T-helper 2 cell (primary cell): ENCODE measurements at places on chromosomes 1 and 21.

- no peak for DNase-seq
Observed at GRCh38 chr1:31723828-31724359, 20.1 kb upstream of the COL16A1 start.

GRCh38 chr21:38467911-38468310 lies 30.4 kb downstream of the ERG start:
- DNase-seq = no peak

GRCh38 chr1:205604825-205605505 lies 26.8 kb downstream of the ELK4 start:
- DNase-seq = no peak

DNA sequence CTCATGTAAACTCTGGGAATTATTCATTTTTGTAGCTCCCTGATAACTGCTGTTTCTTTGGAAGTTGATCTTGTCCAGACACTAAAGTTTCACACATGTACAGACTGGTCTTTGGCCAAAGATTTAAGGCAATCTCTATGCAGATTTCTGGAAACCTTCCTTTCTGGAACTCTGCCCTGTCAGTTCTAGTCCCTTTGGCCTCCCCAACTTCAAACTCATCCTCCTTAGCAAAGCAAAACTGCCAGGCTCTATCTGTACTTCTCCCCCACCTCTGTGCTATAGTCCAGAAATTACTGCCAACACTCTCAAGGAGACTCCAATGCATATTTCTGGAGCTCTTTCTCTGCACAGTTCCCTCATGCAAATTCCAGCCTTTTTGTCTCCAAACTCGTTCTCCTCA lies 36.5 kb downstream of the C1orf198 start:
- no peak for DNase-seq

- no peak for DNase-seq
Observed at GRCh38 chr1:9691108-9691445, 39.5 kb downstream of the PIK3CD start.

GRCh38 chr1:203504400-203505250 lies 10.7 kb downstream of the OPTC start:
- DNase-seq = peak; percentile 64

- DNase-seq = no peak
Observed at GRCh38 chr21:33028773-33029384, 3.1 kb downstream of the OLIG2 start.

- no peak for DNase-seq
Observed at GRCh38 chr21:25682382-25682781, 43.3 kb downstream of the JAM2 start.

GRCh38 chr1:24870551-24871195 lies 59.4 kb downstream of the RUNX3 start:
- DNase-seq = no peak

DNA sequence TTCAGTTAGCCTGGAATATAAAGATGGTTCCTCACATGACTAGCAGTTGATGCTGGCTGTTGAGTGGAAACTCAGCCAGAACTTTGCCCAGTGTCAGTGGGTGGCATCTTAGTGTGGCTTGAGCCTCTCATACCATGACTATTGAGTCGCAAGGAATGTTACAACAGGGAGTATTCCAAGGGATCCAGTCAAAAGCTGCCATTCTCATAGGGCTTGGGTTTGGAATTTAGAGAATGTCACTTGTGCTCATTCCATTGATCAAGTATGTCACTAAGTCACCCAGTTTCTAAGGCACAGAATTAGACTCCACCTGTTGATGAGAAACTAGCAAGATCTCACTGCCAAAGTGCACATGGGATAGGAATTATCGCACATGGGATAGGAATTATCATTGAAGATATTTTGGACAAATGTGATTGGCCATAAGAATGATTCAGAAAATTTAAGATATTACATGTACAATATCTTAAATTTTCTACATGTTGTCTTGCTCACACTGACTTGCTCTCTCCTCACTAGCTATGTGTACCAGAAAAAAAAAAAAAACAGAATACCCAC lies 1290.7 kb upstream of the ADGRL2 start:
- DNase-seq = no peak

DNA sequence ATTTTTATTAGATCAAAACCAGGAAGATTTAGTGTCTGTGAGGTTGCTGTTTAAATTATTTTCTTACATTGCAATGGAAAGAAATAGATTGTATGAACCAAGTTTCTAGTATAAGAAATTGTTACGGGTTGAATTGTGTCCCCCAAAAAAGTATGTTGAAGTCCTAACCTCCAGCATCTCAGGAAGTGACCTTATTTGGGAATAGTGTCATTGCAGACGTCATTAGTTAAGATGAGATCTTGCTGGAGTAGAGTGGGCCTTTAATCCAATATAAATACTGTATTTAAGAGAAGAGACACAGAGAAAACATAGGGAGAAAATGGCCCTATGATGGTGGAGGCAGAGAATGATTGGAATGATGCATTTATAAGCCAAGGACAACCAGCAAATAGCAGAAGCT lies 188.7 kb upstream of the SAMSN1 start:
- DNase-seq = no peak

DNA sequence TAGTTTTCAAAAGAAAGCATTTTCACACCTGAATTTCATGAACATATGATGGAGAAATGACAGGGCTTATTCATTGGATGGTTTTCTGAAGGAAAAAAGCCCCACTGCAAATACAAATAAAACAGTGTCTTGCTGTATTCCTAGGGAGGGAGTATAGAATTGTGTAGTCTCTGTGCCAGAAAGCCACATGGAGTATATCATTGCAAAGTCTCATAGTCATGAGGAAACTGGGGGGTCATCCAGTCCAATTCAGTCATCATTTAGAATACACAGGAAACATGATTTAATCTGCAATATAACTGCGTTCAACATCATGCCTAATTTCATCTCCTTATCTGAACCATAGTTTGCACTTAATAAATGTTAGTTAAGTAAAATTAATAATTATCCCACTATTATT lies 222.3 kb downstream of the NTNG1 start:
- no peak for DNase-seq

GRCh38 chr21:44352253-44352860 lies 1.1 kb upstream of the TRPM2 start:
- no peak for DNase-seq

GRCh38 chr21:35376406-35377135 lies 327.5 kb upstream of the RUNX1 start:
- DNase-seq = no peak

DNA sequence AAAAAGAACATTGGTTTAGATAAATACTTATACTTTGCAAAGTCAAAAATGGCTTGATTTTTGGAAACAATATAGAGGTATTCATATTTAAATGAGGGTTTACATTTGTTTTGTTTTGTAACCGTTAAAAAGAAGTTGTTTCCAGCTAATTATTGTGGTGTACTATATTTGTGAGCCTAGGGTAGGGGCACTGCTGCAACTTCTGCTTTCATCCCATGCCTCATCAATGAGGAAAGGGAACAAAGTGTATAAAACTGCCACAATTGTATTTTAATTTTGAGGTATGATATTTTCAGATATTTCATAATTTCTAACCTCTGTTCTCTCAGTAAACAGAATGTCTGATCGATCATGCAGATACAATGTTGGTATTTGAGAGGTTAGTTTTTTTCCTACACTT lies 65.3 kb upstream of the SAMD13 start:
- DNase-seq = no peak
